ENCODE measurements at places on chromosomes 3 and 15.

DNA sequence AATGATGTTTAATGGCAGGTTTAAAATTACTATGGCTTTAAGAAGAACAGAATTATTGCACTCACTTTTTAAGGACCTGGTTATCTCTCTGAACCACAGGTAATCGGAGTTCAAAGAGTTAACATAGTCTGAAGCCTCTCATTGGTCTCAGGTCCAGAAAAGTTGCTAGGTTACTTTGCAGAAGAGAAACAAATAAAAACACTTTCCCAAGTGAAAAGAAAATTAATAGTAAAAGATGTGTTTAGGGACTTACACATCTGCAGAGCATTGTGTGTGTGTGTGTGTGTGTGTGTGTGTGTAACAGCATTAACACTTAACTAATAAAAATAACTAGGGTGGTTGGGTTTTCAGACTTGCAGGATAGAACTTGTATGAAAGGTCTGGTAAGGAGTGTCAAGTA is 1.0 kb downstream of the MASP1 start:
- DNase-seq, result no peak

DNA sequence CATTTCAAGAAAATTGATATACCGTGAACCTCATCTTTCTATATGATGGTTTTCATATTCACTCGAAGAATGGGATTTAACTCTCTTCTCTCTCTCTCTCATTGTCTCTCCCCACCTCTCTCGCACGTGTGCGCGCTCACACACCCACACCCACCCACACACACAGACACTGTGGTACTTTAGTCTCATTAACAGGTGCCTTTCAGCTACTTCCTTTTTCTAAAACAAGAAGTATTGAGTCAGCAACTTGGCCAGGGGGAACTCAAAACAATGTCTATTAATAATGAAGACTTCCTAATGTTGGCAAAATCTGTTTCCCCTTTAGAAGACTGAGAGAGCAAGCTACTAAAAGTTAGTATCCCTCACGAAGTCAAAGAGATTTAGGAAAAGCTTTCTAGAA is 150.7 kb downstream of the TMCO5A start:
- no peak for DNase-seq

GRCh38 chr3:140636406-140637138 is 41.3 kb upstream of the TRIM42 start:
- peak; percentile 3 for DNase-seq

DNA sequence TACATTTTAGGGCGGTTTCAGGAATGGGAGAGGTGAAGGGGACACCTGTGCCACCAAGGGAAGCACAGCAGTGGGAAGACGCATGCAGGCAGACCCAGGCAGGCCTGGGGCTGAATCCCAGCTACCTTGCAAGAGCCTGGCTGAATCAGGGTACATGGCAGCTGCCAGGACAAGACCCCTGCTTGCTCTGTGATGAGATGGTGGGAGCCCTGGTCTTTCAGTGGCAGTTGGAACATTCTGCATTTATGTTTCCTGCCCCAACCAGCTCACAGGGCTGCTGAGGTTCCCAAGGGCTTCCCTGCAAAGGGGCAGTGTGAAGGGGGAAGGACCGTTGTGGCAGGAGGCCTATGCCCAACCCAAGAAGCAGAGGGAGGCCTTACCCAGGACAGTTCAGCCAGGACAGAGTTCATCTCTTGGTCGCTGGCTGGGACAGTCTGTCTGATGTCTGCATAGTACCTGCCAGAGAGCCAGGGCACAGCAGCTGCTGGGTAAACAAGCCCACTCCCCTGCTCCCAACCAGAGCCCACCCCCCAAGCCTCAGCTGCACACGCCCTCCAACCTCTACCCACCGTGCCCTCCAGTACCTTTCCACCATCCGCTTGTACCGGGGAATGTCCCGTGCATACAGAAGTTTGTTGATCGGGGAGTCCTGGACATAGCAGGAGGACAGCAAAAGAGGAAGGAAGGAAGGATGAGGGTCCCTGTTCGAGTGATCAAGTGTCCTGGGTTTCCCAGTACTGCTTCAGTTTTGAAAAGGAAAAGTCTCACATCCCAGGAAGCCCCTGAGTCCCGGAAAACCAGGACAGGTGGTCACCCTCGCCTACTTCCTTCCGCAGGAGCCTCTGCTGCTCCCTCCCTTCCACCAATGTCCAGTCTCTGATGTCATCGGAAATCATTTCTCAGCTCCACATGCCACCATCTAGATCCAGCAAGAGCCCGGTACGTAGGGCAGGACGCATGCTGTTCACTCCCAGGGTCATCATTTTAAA is 23.1 kb downstream of the PLXNB1 start:
- no peak for DNase-seq

DNA sequence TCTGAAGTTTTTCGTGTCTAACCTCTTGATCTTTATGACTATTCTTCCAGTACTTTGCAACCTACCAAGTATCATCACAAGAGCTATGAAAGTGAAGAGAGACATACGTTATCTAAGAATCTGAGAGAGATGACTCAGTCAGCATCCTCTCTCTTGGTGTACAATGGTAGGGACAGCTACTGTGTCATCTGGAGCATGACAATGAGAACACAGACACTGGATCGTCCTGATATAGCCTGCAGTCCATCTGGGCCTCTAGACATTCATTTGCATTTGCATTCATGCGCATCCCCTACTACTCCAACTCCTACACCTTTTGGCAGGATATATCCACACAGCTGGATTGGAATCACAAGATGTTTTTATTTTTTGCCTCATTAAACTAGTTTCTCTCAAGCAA is 115.2 kb downstream of the PEX5L start:
- peak; percentile 38 for DNase-seq

GRCh38 chr15:50773389-50773788 is 7.9 kb upstream of the SPPL2A start:
- DNase-seq, result no peak

- no peak for DNase-seq
Observed at GRCh38 chr3:119582178-119582577, 2.9 kb downstream of the ADPRH start.

DNA sequence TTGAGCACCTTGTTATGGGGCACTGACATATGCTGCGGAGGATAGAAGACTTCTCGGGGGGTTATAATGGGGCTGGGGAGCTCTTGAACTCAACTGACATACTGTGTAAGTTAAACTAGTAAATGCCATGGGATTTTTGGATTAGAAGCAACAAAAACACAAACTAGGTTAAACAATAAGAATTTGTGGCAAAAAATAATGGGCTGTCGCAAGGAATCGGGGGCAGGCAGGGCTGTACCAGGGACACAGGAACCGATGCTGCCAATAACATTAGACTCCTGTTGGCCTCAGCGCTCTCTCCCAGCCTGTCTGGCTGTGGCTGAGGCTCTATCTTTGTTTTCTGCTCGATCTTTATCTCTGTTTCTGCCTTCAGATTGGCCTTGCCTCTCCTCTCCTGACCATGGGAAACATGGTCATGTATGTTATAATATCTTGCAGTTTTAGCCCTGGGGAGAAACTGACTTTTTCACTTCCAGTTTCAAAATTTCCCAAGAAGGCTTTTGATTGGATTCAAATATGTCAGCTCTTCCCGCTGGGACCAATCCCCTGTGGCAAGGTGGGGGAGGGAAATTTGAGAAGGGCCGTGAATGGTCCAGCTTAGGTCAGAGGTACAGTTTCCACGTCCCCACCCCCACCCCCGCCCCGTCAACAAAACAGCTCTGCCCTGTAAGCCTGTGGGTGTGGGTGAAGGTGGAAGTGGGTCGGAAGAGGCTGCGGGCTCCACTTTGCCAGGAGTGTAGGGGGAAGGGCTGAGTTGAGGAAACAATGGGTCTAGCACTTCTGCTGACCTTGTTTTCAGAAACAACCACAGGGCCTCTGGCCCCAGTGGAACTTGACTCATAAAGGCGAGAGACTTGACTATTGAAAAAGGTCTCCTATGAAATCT is 161.1 kb upstream of the TBL1XR1 start:
- peak; percentile 74 for DNase-seq

- no peak for DNase-seq
Observed at GRCh38 chr3:139308560-139308959, 35.3 kb upstream of the MRPS22 start.

DNA sequence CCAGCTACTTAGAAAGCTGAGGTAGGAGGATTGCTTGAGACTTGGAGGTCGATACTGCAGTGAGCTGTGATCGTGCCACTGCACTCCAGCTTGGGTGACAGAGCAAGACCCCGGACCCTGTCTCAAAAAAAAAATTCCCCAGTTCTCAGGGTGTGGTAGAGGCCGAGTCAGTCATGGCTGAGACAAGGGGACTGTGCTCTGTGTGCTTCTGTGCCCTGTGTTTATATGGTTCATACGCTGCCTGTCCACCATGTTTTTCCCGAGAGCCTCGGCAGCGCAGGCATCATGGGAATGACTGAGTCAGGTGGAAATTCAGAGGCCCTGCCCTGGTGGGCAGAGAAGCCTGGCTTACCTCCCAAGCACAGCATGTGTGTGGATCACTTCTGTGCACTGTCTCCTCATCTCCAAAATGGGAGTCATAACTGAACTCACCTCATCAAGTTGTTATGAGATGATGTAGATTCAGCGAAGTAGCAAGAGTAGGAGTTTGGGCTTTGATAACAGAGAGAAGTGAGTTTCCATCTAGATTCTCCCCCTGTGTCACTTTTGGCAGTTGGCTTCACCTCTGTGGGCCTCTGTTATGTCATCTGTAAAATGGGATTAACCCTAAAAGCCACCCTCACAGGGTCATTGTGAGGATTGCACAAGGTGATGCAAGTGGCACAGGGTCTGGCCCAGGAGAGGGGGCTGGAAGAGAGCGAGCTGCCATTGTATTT is 56.9 kb downstream of the FLNB start:
- no peak for DNase-seq

- DNase-seq, result peak; percentile 87
Observed at GRCh38 chr15:60651734-60652141, 172.8 kb upstream of the ICE2 start.

DNA sequence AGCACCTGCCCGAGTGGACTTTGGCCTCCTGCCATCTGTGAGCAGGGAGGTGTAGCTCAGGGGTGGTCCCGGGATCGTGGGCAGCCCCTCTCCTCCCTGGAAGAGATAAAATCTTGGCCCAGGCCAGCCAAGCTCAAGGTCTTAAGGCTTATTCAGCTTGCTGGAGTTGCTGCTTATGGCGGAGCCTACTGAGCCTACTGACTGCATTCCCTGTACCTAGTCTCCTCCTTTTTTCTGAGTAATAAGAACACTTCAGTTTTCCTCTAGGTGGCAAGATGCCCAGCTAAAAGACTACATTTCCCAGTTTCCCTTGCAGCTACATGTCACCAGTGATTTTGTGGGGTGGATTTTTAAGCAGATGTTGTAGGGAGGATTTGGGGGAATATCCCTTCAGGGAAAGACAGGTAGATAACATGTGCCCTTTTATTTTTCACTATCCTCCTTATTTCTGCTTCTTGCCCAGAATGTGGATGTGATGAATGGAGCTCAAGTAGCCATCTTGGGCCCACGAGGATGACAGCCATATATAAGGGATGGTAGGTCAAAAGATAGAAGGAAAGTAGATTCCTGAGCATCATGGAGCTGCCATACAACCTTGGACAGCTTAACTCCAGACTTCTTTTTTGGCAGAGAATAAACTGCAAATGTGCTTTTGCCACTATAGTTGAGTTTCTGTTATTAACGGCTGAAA is 41.4 kb upstream of the INSYN1 start:
- DNase-seq, result peak; percentile 63

DNA sequence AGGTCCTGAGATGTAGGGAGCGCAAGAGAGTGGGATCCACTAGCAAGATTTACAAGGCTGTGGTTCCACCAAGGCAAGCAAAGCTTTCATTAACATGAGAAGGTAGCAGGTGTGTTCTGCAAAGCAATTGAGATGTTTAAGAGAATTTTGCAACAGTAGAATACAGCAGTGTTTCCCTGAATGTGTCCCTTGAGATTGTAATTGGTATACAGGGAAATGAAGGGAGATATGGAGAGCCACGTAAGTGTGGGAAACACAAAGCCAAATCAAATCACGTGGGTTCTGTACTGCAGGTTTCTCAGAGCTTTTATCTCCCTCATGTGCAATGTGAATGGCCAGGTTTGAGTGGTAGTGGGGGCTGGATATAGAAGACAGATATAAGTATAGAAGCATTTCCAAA is 67.3 kb downstream of the ATG7 start:
- no peak for DNase-seq

- no peak for DNase-seq
Observed at GRCh38 chr3:76039431-76039830, 254.1 kb upstream of the ZNF717 start.

- DNase-seq, result peak; percentile 34
Observed at GRCh38 chr3:156819842-156820691, 6.1 kb upstream of the LEKR1 start.

GRCh38 chr3:146345900-146346299 is 95.0 kb upstream of the PLSCR4 start:
- no peak for DNase-seq

- peak; percentile 62 for DNase-seq
Observed at GRCh38 chr3:27521179-27521871, 37.1 kb upstream of the SLC4A7 start.
